ENCODE measurements at places on chromosomes 16 and 17. TPM values are rescaled to one million over a fixed set of nuclear protein-coding genes. Genes with fewer than 3 reads are reported as not detected.

The SHISA9 gene
- not detected for total RNA-seq

The ST6GALNAC1 gene
- total RNA-seq, result not detected

The SPN gene
- total RNA-seq, result not detected

The KRTAP2-2 gene
- not detected for total RNA-seq

The RAI1 gene
- total RNA-seq, result 7.5 TPM

The KRTAP2-3 gene
- not detected for total RNA-seq

The PHB1 gene
- total RNA-seq, result 103 TPM

The RGS11 gene
- total RNA-seq, result 1.2 TPM

The XYLT1 gene
- total RNA-seq, result 32.7 TPM

The RNU2-1 gene
- not detected for total RNA-seq

The TNFRSF13B gene
- not detected for total RNA-seq

The KRT9 gene
- total RNA-seq, result not detected

The TNP2 gene
- total RNA-seq, result not detected

The NT5M gene
- total RNA-seq, result not detected

The ACE gene
- 24.3 TPM for total RNA-seq

The MTHFSD gene
- 5.7 TPM for total RNA-seq

The SHBG gene
- 0.25 TPM for total RNA-seq

The FAM171A2 gene
- total RNA-seq, result 3.1 TPM

The NPIPA8 gene
- total RNA-seq, result not detected

The PFN1 gene
- total RNA-seq, result 507 TPM

The DNAH9 gene
- not detected for total RNA-seq

The TBX6 gene
- 0.09 TPM for total RNA-seq

The MT1G gene
- total RNA-seq, result not detected

The ADAMTS18 gene
- 0.08 TPM for total RNA-seq

The STH gene
- total RNA-seq, result not detected

The LITAFD gene
- not detected for total RNA-seq

The TBC1D16 gene
- total RNA-seq, result 37.8 TPM

The ABI3 gene
- total RNA-seq, result not detected

The PRDM7 gene
- not detected for total RNA-seq

The CCL1 gene
- total RNA-seq, result not detected

The NPIPB9 gene
- 5.0 TPM for total RNA-seq

The HSD17B2 gene
- total RNA-seq, result 0.09 TPM

The PRCD gene
- 4.2 TPM for total RNA-seq

The SDK2 gene
- total RNA-seq, result not detected

The CD79B gene
- total RNA-seq, result not detected

The BBS2 gene
- 58.9 TPM for total RNA-seq

The CCDC200 gene
- not detected for total RNA-seq

The EXOC3L1 gene
- 0.98 TPM for total RNA-seq

The MYH13 gene
- total RNA-seq, result not detected

The VEZF1 gene
- total RNA-seq, result 16.4 TPM

The VPS25 gene
- 57.2 TPM for total RNA-seq

Measured in fibroblast of the aortic adventitia (primary cell).